ENCODE measurements at places on chromosomes 11 and 22.
A peak's percentile ranks its signal among the peaks of the same experiment; 100 is the strongest.

GRCh38 chr11:18013790-18014507 lies 1.1 kb upstream of the SERGEF start:
- peaks cover 4% of the 10 kb centered on the region for H3K4me1 ChIP-seq
- DNase-seq, result no peak
- peak overlapping the region; percentile 87 for H3K4me3 ChIP-seq

GRCh38 chr11:113468726-113469345 lies 6.4 kb downstream of the DRD2 start:
- DNase-seq, result no peak
- no peak overlapping the region for H3K27ac ChIP-seq
- H3K4me1 ChIP-seq, result no peaks in the 10 kb centered on the region
- H3K4me3 ChIP-seq, result no peak overlapping the region
- no peaks in the 10 kb centered on the region for H3K27me3 ChIP-seq

DNA sequence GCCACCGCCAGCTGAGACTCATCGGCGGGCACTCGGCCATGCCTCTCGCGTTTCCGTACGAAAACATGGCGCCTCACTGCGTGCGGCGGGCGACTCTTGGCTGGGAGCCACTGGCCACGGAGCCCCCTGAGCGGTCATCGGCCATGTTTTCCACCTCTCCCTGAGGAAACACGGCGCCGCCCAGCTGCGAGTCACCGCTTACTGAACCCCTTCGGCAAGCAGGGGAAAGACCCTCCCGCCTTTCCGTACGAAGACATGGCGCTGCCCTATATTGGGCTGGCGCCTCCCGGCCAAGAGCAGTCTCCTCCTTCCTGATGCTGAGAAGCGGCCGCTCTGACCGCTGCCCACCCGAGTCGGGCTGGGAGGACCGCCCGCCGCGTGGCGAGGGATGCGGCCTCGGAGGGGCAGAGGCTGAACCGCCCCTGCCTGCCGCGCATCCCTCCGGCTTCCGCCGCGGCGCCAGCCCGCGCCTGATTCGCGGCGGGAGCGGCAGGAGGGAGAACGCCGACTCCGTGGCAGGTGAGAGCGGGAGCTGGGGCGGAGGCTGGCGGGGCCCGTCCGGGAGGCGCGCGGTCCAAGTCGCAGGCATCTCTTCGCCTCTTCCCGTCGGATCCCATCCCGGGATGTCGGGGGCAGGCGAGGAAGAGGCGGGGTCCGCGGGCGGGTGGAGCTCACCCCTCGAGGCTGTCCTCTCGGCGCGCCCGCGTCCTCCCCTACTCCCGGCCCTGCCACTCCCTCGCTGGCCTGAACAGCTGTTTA lies at the start of gene TCP11L1:
Gene TCP11L1 (plus strand): TSS at position 299 of the 759 bp plus-strand sequence. CDS start 4,202 bp downstream, outside the sequence.
- H3K27ac ChIP-seq, result peak within 1 kb of the TSS; percentile 95
- H3K27me3 ChIP-seq, result no peaks in the 10 kb centered on the region
- H3K36me3 ChIP-seq, result no peaks in the 10 kb centered on the region
- H3K4me1 ChIP-seq, result peaks cover 7% of the 10 kb centered on the region
- H3K4me3 ChIP-seq, result peak within 1 kb of the TSS; percentile 91
- peak; percentile 82 for DNase-seq

DNA sequence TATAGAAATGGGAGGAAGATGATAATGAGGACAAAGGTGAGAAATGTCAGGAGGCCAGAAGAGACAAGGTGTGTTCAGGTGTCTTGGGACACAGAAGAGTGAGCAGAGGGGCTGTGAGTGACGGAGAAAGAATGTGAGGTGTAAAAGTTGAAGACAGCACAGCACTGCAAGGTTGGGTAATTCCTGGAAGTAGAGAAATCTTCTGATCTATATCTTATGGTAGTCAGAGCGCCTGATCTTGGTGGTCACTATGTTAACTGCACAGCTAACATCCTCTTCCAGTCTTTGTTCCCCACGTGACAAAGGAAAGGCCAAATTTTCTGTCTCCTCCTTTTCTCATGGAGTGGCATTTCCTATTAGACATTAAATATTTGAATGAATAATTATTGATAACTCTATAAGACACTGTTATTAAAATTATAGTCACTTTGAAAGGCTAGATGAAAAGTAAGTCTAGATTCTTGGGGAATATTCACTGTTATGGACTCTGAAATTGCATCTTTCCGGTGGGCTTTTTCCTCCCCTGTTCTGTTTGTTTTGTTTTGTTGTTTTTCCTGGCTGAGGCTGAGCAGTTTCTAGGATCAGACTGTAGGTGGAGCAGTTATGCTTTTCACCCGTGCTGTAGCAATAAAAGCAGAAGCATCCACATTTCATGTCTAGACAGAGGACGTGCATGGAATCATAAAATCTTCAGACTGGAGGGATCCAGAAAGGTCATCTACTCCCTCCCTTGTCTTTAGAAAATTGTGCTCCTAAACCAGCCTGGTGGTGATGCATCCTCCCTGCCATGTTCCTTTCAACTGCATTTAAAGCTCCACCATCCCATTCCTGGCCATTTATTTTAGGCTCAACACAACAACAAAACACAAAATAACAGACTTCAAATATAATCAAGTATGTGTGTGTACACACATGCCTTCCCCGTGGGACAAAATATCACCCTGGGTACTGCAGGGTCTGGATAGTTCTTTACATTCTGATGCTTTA lies 26.6 kb downstream of the SC5D start:
- H3K27ac ChIP-seq, result no peak overlapping the region
- DNase-seq, result no peak
- H3K27me3 ChIP-seq, result no peaks in the 10 kb centered on the region
- no peak overlapping the region for H3K4me3 ChIP-seq

GRCh38 chr11:13102865-13103539 lies 93.9 kb downstream of the RASSF10 start:
- no peaks in the 10 kb centered on the region for H3K4me1 ChIP-seq
- H3K27me3 ChIP-seq, result no peaks in the 10 kb centered on the region
- no peak for DNase-seq
- H3K36me3 ChIP-seq, result no peaks in the 10 kb centered on the region
- no peak overlapping the region for H3K4me3 ChIP-seq
- no peak overlapping the region for H3K27ac ChIP-seq

DNA sequence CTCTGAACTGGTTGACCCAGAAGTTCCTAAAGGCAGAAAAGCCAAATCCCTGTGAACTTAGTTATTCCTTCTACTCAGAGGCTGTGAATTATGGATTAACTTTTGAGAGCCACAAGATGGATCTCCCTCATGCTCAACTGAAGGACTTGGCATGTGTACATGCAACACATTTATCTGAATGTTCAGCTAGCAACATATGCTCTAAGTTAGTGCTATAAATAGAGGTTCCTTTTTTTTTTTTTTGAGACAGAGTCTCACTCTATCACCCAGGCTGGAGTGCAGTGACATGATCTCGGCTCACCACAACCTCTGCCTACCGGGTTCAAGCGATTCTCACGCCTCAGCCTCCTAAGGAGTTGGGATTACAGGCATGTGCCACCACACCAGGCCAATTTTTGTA lies 40.1 kb downstream of the EIF4ENIF1 start:
- H3K36me3 ChIP-seq, result peaks cover 29% of the 10 kb centered on the region
- no peak for DNase-seq
- H3K27me3 ChIP-seq, result no peaks in the 10 kb centered on the region
- no peak overlapping the region for H3K27ac ChIP-seq

GRCh38 chr11:703506-703905 lies 2.5 kb upstream of the EPS8L2 start:
- peak overlapping the region; percentile 58 for H3K27ac ChIP-seq
- H3K27me3 ChIP-seq, result no peaks in the 10 kb centered on the region
- DNase-seq, result no peak
- peaks cover 22% of the 10 kb centered on the region for H3K4me1 ChIP-seq
- H3K36me3 ChIP-seq, result peaks cover 8% of the 10 kb centered on the region
- H3K4me3 ChIP-seq, result no peak overlapping the region

DNA sequence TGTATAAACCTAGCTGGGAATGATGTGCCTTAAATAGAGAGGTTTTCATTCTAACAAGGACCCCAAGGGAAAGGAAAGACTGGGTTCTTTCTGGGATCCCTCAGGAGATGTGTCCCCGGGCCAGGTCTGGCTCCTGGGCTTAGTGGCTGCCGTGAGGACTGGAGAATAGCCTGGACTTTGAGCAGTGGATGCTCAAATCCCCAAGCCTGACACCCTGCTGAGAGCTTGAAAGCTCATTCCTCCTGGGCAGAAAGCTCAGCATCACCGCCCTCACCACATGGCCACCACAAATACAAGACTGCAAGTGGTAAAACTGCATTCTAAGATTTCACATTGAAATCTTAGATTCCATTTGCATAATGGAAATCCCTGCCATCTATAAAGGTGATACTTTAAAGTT lies 79.4 kb upstream of the NARS2 start:
- H3K36me3 ChIP-seq, result no peaks in the 10 kb centered on the region
- no peaks in the 10 kb centered on the region for H3K4me1 ChIP-seq
- H3K27me3 ChIP-seq, result no peaks in the 10 kb centered on the region
- no peak overlapping the region for H3K4me3 ChIP-seq

DNA sequence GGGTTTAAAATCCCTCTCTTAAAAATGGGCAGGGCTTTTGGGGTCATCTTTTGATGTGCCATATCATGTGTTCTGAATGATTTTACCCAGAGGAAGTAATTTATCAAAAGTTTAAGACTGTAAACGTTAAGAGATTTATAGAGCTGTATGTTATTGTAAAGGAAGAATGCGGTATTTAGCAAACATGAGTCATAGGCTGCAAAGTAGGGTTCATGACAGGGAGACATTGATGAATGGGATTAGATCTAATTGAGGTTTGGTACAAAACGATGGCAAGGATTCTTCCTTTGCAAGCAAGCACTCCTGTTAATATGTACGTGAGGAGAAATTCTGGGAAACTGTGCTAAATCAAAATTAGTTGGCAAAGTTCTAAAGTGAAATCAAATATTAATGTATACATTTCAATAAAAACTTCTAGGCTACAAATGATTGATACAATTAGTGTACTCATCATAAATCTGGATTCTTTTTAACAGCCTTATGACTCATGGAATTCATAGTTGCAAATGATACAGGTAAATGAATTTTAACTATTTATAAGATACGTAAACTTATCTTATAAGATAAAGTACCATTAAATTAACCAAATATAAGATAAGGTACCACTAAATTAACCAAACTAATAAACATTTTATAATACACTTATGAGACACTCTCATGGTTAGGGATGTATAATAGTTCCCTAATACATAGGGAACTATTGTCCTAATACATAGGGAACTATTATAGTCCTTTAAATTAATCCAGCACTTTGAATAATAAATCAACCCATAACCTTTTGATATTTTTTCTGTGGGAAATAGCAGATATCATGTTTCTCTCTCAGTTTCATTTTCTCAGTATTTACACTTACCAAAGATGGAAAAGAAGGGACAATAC lies 58.4 kb downstream of the KIF18A start:
- H3K4me1 ChIP-seq, result no peaks in the 10 kb centered on the region
- H3K27me3 ChIP-seq, result no peaks in the 10 kb centered on the region
- H3K27ac ChIP-seq, result no peak overlapping the region
- no peak overlapping the region for H3K4me3 ChIP-seq

DNA sequence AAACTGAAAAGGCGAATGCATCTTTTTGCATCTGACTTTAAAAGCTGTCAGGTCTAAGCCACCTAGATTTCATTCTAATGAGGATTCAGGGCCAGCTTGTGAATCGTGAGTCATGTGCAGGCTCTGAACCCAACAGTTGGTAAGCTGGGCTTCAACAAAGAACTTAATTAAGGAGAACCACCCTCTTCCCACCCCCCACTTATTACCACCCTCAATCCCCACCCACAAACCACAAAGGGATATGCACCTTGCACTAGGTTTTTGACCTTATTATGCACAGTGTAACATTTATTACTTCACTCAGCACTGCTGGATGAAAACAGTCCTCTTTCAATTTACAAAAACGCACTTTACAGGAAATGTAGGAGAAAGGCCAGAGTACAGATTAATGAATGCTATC lies 94.1 kb upstream of the LIN7C start:
- H3K27ac ChIP-seq, result no peak overlapping the region
- no peak for DNase-seq
- H3K4me3 ChIP-seq, result no peak overlapping the region
- H3K27me3 ChIP-seq, result no peaks in the 10 kb centered on the region
- no peaks in the 10 kb centered on the region for H3K4me1 ChIP-seq

DNA sequence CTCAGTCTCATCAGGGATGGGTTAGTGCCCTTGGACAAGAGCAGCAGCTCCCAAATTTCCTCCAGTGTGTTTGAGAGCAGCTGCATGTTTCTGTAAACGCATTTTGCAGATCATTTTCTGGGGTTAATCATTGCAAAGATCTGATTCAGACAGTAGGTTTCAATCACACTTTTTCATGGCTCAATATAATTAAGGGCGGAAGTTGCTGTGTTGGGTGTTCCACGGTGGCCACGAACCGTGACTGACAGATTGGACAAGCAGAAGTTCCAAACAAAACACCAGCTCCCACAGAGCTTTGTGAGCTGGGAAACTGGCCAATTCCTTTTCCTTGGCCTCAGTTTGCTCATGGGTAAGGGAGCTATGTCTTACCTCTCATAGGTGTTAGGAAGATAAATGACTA lies 8.4 kb upstream of the RASSF10 start:
- no peaks in the 10 kb centered on the region for H3K4me1 ChIP-seq
- no peaks in the 10 kb centered on the region for H3K27me3 ChIP-seq
- no peak overlapping the region for H3K4me3 ChIP-seq
- no peaks in the 10 kb centered on the region for H3K36me3 ChIP-seq
- DNase-seq, result no peak

- H3K4me3 ChIP-seq, result no peak overlapping the region
- H3K4me1 ChIP-seq, result no peaks in the 10 kb centered on the region
- no peaks in the 10 kb centered on the region for H3K27me3 ChIP-seq
These were observed 24.3 kb downstream of the PDGFB start for GRCh38 chr22:39220450-39220849.

GRCh38 chr22:48798281-48799226 lies 1029.1 kb downstream of the BRD1 start:
- no peaks in the 10 kb centered on the region for H3K27me3 ChIP-seq
- peaks cover 11% of the 10 kb centered on the region for H3K4me1 ChIP-seq
- no peaks in the 10 kb centered on the region for H3K36me3 ChIP-seq
- no peak overlapping the region for H3K27ac ChIP-seq
- no peak for DNase-seq

GRCh38 chr11:130478881-130479280 lies 30.4 kb downstream of the ADAMTS15 start:
- peak overlapping the region; percentile 85 for H3K27ac ChIP-seq
- H3K4me1 ChIP-seq, result peaks cover 17% of the 10 kb centered on the region
- H3K4me3 ChIP-seq, result no peak overlapping the region
- H3K27me3 ChIP-seq, result no peaks in the 10 kb centered on the region
- peaks cover 2% of the 10 kb centered on the region for H3K36me3 ChIP-seq

DNA sequence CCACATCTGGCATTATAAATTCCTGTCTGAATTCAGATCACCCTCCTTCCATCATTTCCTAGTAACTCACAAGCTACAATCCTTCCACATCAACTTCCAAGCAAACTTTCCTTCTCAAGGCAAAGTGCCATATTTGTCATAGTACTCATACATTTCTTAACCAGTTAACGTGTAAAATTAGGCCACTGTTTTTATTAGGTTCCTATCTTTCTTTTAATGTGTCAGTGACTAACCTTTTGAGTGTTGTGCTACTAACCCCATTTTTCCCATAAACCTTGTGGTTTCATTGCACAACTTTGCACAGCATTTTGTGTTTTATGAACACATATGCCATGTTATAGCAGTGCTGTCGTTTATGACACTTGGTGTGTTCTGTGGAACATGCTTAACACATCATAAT lies 90.1 kb downstream of the KIF18A start:
- H3K27me3 ChIP-seq, result no peaks in the 10 kb centered on the region
- no peak overlapping the region for H3K27ac ChIP-seq
- DNase-seq, result no peak
- no peaks in the 10 kb centered on the region for H3K36me3 ChIP-seq
- no peak overlapping the region for H3K4me3 ChIP-seq
- H3K4me1 ChIP-seq, result no peaks in the 10 kb centered on the region

Data from thoracic aorta (tissue), 2 donors.